Aorta (tissue), 5 donors: ENCODE measurements at places on chromosomes 12 and 14. TPM values are rescaled to one million over a fixed set of nuclear protein-coding genes. Genes with fewer than 3 reads are reported as not detected.

The TAS2R50 gene
- 3.3 TPM for total RNA-seq

The AQP6 gene
- total RNA-seq = 0.39 TPM

The IFNG gene
- total RNA-seq = not detected

The CIROP gene
- total RNA-seq = 0.18 TPM

The RIMBP2 gene
- total RNA-seq = 1.0 TPM

The MMP17 gene
- total RNA-seq = 1.9 TPM

DNA sequence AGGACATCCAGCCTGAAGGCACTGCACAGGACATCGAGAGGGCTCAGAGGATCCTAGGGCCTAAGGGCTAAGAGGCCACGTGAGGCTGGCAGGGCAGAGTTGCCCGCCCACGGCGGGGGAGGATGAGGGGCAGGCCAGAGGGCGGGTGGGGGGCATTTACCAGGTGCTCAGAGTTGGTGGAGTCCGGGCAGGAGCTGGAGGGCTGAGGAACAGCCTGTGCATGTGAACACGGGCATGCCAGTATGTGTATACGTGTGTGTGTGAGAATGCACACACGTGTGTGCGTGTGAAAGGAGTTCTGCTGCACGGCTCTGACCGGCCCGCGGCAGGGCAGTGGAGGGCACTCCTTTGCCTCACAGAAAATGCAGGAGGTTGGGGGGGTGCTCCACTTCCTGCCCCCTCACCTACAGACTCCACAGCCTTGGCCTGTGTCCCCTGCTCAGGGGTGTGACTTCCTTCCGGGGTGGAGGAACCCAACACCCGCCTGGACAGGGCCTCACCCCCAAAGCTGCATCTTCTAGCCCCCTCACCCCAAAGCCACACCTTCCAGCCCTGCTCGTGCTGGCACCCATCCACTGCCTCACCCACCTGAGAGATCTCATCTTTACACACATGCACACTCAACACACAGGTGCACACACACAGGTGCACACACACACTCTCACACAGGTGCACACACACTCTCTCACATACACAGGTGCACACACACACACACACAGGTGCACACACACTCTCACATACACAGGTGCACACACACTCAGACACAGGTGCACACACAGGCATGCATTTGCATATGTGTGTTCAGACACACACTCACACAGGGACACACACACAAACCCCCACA lies 11.8 kb upstream of the GPR132 start:
- H3K36me3 ChIP-seq = no peaks in the 10 kb centered on the region
- no peaks in the 10 kb centered on the region for H3K4me1 ChIP-seq
- no peak for DNase-seq
- H3K4me3 ChIP-seq = no peak overlapping the region

DNA sequence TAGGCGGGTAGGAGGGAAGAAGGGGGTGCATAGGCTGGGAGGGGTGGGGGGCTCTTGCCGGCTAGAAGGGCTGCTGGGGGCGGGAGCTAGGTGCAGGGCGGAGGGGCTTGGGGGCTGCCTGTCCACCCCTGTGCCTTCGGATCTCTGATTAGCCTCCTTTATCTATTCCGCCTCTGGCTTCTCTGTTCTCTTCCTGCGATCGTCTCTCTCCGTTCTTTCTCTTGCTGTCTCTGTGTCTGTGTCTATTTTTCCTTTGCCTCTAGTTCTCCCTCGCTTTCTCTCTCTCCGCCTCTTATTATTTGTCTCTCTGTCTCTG lies 166.7 kb upstream of the LHX5 start:
- no peak overlapping the region for H3K27ac ChIP-seq
- H3K27me3 ChIP-seq = no peaks in the 10 kb centered on the region
- no peak overlapping the region for H3K4me3 ChIP-seq
- H3K4me1 ChIP-seq = no peaks in the 10 kb centered on the region
- H3K36me3 ChIP-seq = no peaks in the 10 kb centered on the region

- DNase-seq = no peak
- no peak overlapping the region for H3K27ac ChIP-seq
- H3K27me3 ChIP-seq = no peaks in the 10 kb centered on the region
- no peaks in the 10 kb centered on the region for H3K36me3 ChIP-seq
Measured at GRCh38 chr14:30532264-30532663, 26.7 kb upstream of the G2E3 start.

- no peaks in the 10 kb centered on the region for H3K36me3 ChIP-seq
- no peak overlapping the region for H3K4me3 ChIP-seq
- H3K4me1 ChIP-seq = no peaks in the 10 kb centered on the region
- H3K27ac ChIP-seq = no peak overlapping the region
Measured at GRCh38 chr14:99522457-99522891, 41.3 kb downstream of the CCNK start.

GRCh38 chr12:93319523-93320050 lies 58.1 kb upstream of the NUDT4 start:
- no peaks in the 10 kb centered on the region for H3K27me3 ChIP-seq
- no peaks in the 10 kb centered on the region for H3K4me1 ChIP-seq
- no peak overlapping the region for H3K27ac ChIP-seq
- no peak overlapping the region for H3K4me3 ChIP-seq

DNA sequence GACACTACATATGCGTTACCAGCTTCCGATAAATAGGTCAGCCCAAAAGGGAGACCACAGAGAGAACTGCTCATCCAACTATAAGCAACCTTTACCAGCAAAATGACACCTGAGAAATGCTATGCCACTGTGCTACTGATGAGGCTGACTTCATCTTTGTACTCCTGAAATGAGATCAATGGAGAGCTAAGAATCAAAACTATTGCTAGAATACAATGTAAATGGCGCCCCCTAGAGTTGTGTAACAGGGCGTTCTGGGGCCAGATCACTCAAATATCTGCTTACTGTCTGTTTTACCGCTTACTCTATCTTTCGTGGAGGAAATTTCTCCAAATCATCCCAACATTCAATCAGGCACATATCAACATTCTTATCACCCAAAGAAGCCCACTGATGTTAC lies 4.6 kb downstream of the ZNF384 start:
- no peak for DNase-seq
- no peak overlapping the region for H3K27ac ChIP-seq

DNA sequence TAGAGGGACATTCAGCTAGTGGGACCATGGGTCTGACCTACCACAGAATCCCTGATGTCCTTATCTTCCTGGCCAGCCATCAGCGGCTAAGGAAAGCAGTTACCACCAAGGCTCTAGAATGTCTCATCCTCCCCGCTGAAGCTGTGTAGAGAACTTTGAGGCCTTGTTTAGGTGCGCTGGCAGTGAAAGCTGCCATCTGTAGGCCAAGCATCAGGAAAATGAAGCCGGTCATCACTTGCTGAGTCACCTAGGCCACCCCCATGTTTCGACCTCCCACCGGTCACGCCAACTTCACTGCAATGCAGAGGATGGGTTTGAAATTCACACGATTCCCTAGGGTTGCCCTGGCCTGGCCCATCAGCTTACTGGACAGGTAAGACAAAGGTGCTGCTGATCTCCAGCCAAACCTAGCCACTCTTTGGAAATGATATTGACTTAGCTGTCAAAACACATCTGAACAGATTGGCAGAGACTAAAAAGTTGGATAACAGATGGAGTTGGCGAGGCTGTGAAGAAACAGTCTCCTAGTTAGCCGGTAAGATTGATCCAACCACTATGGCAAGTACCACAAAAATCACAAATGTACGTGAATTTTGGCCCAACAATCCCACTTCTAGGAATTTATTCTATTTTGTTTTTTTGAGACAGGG lies 52.0 kb downstream of the NOS1 start:
- H3K36me3 ChIP-seq = no peaks in the 10 kb centered on the region
- no peaks in the 10 kb centered on the region for H3K4me1 ChIP-seq
- no peak for DNase-seq
- H3K27ac ChIP-seq = no peak overlapping the region

DNA sequence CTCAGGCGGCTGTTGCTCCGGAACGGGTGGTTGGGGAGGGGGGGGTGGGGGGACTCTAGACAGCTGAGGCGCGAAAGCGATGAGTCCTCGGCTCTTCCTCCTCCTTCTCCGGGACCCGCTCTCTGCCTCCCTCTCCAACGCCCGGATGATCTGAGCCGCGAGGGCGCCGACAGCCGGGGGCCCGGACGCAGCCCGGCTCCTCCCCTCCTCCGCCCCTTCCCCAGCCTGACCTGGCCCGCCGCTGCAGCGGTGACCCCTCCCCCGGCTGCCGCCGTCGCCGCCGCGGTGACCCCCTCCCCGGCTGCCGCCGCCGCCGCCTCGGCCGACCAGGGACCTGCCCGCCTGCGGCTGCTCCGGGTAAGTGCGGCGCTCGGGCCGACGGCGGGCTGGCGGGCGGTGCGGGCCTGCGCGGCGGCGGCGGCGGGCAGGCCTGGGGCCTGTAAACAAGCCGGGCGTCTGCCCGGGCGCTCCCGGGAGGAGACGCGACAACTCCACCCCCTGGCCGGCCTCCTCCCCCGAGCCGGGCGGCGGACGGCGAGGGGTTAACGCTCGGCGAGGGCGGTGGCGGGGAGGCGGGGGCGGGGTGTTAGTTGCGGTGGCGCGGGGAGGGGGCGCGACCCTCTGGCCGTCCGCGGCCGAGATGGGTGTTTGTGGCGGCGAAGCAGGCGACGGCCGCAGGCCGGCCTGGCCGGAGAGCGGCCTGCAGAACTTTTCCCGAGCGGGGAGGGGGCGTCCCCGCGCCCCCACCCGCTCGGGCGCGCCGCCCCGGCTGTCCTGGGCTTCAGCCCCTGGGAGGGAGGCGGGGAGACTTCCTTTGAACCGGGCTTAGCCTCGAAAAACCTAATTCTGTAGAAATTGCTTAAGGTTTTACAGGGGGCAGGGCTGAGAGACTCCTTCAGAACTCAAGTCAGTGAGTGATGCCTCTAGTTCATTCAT lies 568 bp downstream of the PPM1A start:
- H3K36me3 ChIP-seq = no peaks in the 10 kb centered on the region
- H3K27me3 ChIP-seq = no peaks in the 10 kb centered on the region
- peak overlapping the region; percentile 100 for H3K4me3 ChIP-seq
- H3K27ac ChIP-seq = peak overlapping the region; percentile 99

GRCh38 chr14:99240627-99241324 lies 31.2 kb downstream of the BCL11B start:
- H3K27me3 ChIP-seq = no peaks in the 10 kb centered on the region
- no peaks in the 10 kb centered on the region for H3K36me3 ChIP-seq
- no peak overlapping the region for H3K27ac ChIP-seq
- no peaks in the 10 kb centered on the region for H3K4me1 ChIP-seq
- DNase-seq = no peak

GRCh38 chr12:62700091-62700880 lies 233.7 kb downstream of the MON2 start:
- H3K36me3 ChIP-seq = no peaks in the 10 kb centered on the region
- no peaks in the 10 kb centered on the region for H3K27me3 ChIP-seq
- no peak overlapping the region for H3K27ac ChIP-seq
- DNase-seq = no peak

DNA sequence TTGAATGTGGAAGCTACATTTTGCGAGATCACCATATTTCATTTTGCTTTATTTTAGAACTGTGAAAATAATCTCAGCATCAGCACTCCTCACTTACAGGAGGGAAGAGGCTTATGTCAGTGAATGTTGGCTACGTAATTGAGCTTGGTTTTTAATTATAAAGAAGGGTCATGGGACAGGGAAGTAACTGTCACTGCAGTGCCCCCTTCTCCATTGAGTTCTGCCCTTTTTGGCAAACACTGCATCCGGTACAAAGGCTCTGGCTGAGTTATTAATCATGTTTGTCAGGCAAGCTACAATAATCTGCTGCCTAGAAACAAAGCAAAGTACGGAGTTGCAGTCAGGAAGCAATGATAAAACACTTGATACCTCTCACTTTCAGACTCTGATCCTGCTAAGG lies 546.7 kb downstream of the SNAPC1 start:
- no peaks in the 10 kb centered on the region for H3K36me3 ChIP-seq
- no peaks in the 10 kb centered on the region for H3K4me1 ChIP-seq
- no peak for DNase-seq
- H3K27me3 ChIP-seq = no peaks in the 10 kb centered on the region
- no peak overlapping the region for H3K27ac ChIP-seq

- H3K4me1 ChIP-seq = peaks cover 1% of the 10 kb centered on the region
- H3K27me3 ChIP-seq = no peaks in the 10 kb centered on the region
- no peaks in the 10 kb centered on the region for H3K36me3 ChIP-seq
- H3K27ac ChIP-seq = no peak overlapping the region
Measured at GRCh38 chr14:65167072-65167645, 64.8 kb upstream of the MAX start.

DNA sequence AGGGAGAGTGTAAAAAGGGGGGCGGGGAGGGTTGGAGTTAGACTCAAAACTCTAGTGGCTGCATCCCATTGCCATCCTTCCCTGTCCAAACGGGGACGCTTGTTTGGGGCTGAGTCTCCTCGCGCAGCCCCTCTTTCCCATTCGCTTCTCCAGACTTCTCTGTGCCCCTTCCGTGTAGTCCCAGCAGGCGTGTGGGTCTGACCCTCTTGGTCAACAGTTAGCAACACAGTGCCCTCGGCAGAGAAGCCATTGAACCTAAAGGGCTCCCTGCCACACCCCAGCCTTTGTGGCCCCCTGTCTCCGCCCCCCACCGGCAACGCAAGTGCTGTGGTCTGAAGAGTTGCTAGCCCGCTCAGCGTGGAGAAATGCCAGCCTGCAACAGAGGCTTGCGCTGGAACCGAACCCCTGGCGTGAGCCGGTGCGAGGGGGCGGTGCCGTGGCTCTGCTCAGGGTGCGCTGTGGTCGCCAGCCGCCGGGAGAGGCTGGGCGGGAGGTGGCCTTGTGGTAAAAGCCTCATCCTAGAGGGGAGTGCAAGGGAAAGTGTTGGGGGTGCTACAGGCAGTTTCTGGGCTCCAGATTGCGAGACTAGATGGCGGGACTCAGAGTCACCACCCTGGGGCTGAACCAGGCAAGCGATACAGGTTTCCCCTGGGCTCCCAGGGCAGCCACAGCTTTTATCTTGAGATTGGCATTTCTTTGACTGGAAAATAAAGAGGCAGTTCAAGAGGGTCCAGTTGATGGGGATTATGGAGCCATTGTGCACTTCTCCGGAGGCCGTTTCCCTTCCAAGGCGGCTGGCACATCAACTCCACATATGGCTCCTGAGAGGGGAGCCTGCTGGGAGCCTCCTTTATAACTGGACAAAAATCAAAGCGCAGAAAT lies 2.1 kb downstream of the PLXNC1 start:
- H3K4me1 ChIP-seq = no peaks in the 10 kb centered on the region
- no peaks in the 10 kb centered on the region for H3K27me3 ChIP-seq
- DNase-seq = peak; percentile 81
- no peak overlapping the region for H3K27ac ChIP-seq
- no peaks in the 10 kb centered on the region for H3K36me3 ChIP-seq
- H3K4me3 ChIP-seq = no peak overlapping the region

DNA sequence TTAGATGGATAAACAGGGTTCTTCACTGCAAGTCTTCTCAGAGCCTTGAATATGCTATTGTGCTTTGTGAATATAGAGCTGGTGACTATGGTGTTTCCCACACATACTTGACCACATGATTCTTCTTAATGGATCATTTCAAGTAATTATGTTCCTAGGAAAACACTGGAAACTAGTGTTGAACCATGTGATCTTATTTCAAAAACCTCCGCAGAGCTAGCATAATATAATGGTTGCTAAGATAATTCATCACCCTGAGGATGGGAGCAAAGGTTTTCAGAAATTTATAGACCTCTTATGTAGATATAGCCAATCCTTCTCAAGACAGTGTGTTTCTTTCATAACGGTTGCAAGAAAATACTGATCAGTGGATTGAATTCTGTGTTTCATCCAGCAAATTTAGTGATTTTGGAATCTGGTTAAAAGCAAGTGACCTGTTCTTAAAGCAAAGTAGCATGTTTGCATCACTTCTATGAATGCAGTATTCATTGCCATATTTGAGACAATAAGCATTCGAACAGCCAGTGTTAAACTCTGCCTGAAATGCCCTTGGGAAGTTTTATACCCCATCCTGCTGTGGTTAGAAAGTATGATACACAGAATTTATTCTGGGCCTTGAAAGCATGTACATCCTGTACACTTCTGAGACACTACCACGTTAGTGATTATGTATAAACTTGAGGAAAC lies 341.0 kb upstream of the E2F7 start:
- no peak for DNase-seq
- no peak overlapping the region for H3K4me3 ChIP-seq
- H3K27ac ChIP-seq = no peak overlapping the region
- H3K27me3 ChIP-seq = no peaks in the 10 kb centered on the region
